ENCODE measurements at places on chromosomes 2 and 18.

DNA sequence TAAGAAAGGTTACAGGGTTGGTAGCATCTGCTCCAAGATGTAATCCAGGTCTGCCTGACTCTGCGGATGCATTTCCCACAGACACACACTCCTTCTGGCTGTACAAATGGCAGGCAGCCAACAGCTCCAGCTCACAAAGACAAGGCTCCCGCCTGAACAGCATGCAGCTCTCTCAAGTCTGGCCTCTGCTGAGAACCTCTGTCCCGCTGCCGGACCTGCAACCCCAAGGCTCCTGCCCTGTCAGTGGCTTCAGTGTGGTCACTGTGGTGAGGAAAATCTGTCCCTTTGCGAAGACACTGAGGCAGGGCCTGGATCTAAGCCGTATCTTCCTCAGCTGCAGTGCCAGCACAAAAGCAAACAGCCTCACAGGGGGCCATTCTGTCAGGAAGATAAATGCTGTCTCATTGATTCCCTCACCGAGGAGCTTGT lies 469.3 kb upstream of the MEX3C start:
- no peak for DNase-seq

GRCh38 chr2:62410015-62410453 lies 96.0 kb downstream of the TMEM17 start:
- no peak for DNase-seq

- DNase-seq, result no peak
These were observed 83.1 kb downstream of the CDC42EP3 start for GRCh38 chr2:37588316-37588777.

GRCh38 chr18:69383186-69383585 lies 17.5 kb upstream of the DOK6 start:
- no peak for DNase-seq

GRCh38 chr18:36419188-36419899 lies 121.8 kb downstream of the FHOD3 start:
- DNase-seq, result no peak

DNA sequence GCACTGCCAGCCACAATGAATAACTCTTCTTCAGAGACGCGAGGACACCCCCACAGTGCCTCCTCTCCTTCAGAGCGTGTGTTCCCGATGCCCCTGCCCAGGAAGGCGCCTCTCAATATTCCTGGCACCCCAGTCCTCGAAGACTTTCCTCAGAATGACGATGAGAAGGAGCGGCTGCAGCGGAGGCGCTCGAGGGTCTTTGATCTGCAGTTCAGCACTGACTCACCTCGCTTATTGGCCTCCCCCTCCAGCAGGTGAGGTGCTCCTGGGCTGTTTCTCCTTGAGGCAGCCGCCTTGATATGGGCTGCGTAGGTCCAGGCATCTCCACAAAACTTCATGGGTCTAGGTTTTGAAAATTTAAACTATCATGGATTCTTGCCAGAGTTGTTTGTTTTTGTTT lies 6.1 kb downstream of the NCAPH start:
- no peak for DNase-seq

DNA sequence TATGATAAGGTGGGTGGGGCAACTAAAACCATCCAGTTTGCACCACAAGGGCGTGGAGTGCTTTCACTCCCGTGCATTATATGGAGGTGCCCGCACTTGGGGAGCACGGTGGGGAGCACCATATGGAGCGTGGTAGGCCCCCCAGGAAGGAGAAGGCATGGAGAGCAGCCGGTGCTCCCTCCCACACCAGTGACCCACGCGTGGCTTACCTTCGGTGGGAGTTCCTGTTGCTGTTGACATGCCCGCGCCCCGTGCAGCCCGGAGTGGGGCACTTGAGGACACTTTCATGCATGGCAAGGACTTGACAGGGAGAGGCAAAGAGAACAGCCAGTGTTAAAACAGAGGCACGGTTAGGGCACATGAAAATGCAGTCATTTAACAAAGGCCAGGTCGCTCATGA lies 167.5 kb upstream of the PXDN start:
- no peak for DNase-seq

DNA sequence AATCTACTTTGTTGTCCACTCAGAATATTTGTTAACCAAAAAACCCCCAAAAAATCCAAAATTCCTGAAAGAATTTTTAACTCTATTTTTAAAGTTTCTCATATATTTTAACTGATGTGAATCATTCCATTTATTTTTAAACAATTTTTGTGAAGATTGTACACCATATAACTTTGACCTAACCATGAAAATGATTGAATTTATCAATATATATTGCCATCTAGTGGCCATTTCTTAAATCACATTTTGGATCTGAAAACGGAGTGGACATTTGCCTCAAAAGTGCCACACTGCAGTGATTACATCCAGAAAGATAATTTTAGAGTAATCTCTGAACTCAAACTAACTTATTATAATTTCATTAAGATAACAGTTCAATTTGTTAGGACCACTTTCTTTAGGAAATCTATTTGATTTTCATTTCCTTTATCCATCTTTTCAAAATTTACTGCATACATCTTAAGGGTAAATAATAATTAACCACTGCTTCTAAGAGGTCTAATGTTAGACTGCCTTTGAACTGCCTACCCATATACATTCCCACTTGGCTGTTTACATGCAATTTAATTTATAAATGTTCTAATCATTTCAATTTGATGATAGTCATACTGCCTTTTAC lies 71.1 kb downstream of the DSC3 start:
- no peak for DNase-seq

DNA sequence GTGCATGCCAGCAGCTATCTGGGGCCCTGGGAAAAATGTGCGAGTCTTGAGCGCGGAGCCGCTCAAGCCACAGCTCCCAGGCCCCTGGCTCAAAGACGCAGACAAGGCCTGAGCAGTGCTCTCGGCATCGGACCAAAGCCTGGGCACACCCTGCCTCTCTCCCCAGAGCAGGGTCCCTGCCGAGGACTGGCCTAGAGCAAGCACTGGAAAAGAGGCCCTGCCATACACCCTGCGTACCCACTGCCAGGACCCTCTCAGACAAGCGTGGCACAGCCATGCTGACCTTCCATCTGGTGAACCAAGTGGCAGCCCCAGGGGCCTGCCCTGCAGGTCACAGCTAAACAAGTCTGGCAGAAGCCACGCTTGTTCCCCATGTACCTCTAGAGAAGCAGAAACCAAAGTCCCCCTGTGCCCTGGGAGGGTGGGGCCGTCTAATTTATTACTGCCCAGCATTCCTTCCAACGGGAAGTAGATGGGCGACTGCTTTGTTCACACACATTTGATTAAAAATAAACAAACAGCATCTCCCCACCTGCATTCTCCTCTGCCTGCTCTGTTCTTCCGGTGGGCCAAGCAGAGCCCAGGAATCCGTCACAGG lies 14.0 kb downstream of the STK25 start:
- DNase-seq, result no peak

DNA sequence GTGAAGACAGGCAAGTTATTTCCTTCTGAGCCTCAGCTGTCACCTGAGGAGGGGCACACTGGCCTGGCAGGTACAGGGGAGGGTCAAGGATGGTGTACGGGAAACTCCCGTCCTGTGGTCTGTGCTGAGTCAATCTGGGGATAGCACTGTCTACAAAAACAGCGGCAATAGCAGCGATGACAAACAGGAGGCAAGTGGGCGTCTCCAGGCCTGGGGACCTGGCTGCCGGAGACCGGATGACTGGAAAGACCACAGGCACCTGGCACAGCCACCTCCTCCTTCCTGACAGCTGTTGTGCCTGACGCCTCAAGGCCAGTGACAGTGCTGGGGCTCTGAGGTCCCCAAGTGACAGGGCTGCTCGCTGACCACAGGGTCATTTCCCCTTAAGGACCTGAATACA lies 202.1 kb upstream of the HS6ST1 start:
- no peak for DNase-seq

- DNase-seq, result no peak
These were observed 133.5 kb upstream of the MGAT5 start for GRCh38 chr2:134120406-134120732.

DNA sequence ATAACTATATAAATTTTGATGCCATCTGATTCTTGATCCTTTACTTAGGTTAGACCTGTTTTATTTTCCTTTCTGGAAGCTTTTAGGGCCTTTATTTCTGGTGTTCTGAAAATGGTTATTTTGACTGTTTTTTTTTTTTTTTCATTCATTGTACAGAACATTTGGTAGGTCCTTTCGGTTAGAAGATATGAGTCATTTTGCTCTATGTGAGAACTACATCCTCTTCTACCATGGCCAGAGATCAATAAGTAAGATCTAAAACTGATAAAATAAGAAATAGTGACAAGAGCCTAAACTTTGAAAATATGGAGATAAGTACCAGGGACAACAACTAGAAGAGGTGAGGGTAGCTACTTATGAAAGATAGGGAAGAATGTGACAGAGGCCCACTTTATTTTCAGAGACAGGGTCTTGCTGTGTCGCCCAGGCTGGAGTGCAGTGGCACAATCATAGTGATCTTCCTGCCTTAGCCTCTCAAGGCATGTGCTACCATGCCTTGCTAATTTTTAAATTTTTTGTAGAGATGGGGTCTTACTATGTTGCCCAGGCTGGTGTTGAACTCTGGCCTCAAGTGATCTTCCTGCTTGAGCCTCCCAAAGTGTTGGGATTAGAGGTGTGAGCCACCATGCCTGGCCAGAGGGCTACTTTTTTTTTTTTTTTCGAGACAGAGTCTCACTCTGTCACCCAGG lies 66.5 kb downstream of the EIF2AK3 start:
- no peak for DNase-seq

GRCh38 chr2:25301453-25302352 lies 40.0 kb downstream of the DNMT3A start:
- DNase-seq, result peak; percentile 40

GRCh38 chr2:217705461-217705860 lies 297.3 kb downstream of the TNS1 start:
- DNase-seq, result no peak

GRCh38 chr2:199757233-199757870 lies 93.6 kb downstream of the FTCDNL1 start:
- DNase-seq, result no peak

- DNase-seq, result no peak
These were observed 1339.4 kb upstream of the CHAC2 start for GRCh38 chr2:52428224-52428623.

GRCh38 chr18:10320791-10321190 lies 133.6 kb upstream of the APCDD1 start:
- DNase-seq, result no peak

Data from T-cell (primary cell).